ENCODE measurements at places on chromosomes 1 and 21. TPM values are rescaled to one million over a fixed set of nuclear protein-coding genes. Genes with fewer than 3 reads are reported as not detected.

DNA sequence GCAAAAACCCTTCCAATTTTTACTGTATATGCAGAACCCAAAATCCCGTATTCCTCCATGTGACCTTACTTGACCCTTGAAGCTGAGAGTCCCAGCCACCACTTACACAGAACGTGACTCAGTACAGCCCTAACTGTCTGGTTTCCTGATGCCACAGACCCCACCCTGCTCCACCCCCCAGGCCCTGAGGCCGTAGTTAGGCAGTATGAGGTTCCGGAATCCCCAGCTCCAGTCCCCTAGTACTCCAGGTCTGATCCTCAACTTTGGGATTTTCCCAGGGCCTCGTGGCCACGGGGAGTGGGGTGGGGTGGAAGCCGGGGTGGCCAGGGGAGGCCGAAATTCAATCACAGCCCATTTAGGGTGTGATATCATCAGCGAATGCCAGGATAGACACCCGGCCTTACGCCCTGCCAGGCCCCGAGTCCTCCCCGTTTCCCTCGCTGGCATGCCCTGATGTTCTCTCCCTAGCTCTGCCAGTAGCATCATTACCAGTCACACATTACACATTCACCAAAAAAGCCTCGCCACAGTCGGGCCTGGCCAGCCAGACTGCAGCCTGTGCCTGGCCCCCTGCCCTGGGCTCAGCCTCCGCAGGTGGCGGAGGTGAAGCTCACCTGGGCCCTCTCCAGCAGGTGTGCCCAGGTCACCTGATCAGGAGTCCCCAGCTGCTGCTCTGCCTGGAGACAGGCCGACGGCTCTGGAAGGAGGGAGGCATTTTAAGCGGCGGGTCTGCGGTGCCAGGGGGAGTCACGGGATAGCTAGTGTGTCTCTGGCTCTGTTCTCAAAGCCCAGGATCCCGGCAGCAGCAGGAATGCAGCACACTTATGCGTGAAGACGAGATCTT, 70.8 kb downstream of the SCCPDH start:
- DNase-seq: no peak

DNA sequence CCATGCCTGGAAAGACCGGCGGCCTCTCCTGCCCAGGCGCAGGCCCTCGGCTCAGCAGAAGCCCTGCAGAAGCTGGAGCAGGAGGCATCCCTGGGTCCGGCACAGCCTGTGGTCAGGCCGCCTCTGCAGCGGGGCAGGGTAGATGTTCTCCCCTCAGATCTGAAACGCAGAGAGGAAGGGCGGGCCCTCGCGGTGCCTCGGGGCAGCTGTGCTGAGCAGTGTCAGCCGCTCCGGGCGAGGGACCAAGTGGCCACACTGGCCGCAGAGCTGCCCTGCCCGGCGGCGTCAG, 175.3 kb upstream of the ARHGEF16 start:
- DNase-seq: no peak

DNA sequence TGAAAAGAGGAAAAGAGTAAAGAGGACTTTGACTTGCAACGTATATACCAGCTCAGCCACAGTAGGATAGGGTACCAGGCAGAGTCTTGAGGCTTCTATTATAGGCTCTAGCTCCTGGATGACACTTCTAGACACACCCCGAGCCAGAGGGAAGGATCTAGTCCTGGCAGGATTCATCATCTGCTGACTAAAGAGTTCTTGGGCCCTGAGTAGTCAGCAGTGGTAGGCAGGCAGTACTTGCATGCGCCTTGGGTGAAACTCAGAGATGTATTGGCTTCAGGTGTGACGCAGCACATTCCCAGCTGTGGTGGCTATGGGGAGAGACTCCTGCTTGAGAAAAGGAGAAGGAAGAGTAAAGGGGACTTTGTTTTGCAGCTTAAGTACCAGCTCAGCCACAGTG, 162.3 kb upstream of the APP start:
- no peak for DNase-seq

DNA sequence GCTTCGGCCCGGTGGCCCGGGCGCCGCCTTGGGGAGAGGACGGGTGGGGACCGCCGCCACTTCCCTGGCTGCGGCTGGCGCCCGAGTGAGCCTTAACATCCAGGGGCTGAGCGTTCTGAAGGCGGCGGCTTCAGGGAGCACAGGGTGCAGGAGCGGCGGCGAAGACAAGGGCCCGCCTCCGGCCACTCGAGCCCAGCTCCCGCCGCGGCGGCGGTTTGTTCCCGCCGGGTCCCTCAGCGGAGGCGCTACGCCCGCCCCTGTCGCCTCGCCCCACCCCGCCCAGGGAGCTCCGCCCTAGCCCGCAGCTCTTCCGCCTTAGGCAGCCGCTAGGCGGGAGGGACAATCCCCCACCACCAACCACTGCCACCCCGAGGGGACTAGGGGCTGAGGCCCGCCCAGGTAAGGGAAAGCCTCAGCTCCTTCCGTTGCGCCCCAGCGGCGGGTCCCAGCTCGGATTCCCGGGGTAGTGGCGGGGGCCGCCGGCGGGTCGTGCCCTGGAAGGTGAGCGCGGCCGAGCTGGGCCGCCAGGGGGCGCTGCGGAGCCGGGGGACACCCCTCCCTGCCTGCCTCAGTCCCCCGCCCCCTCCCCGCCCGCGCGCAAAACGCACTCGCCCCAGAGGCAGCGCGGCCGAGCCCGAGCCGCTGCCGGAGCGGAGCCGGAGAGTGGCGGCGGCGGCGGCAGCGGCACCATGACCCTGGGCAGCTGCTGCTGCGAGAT, at the start of gene FOXD2:
Gene FOXD2 (plus strand): TSS at position 598 of the 718 bp plus-strand sequence. CDS start 92 bp downstream, at position 690.
- DNase-seq: peak; percentile 83

DNA sequence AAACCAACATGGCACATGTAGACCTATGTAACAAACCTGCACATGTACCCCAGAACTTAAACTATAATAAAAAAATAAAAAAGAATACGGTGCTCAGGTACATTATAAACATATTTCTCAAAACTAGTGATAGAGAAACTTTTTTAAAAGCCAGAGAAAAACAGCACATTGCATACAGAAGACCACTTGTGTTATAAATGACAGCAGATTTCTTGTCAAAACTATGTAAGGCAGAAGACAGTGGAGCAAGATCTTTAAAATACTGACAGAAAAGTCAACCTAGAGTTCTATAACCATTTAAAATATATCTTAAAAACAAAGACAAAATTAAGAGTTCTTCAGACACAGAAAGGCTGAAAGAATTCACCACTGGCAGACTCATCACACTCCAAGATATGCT, 144.7 kb downstream of the NEGR1 start:
- no peak for DNase-seq

DNA sequence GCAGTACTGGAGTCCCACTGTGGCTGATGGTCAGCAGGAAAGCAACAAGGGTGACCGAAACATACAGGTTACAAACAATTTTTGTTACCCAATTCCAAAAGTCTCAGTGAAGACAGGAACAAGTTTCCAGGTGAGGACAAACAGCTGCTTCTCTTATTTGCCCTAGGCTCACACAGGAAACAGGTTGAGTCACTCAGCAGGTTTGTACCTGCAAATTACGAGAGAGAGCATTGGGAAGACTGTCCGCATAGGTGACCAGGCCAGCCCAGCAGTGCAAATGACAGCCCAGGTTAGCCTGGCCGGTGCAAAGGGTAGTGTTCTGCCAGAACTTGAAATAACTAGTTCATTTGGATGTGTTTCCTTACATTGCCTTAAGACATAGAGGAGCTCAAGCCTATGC, 40.0 kb upstream of the DSCAM start:
- no peak for DNase-seq

DNA sequence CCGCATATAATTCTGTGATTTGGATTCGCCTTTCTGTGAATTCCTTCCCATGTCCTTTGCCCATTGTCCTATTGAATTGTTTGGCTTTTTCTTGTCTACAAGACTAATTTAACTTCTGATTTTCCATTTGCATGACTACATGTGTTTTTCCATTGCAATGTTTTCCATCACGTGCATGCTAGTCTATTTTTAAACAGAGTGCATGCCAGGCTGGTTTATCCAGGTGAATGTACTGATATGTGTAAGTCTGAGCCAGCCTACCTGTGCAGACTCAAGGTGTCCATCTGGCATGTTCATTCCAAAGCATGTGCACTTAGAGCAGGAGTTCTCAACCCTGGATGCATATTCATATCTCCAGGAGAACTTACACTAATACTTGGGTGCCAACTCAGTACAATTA, 59.7 kb downstream of the INAVA start:
- DNase-seq: no peak

- peak; percentile 51 for DNase-seq
Measured at GRCh38 chr1:8818325-8818775, 910 bp upstream of the RERE start.

DNA sequence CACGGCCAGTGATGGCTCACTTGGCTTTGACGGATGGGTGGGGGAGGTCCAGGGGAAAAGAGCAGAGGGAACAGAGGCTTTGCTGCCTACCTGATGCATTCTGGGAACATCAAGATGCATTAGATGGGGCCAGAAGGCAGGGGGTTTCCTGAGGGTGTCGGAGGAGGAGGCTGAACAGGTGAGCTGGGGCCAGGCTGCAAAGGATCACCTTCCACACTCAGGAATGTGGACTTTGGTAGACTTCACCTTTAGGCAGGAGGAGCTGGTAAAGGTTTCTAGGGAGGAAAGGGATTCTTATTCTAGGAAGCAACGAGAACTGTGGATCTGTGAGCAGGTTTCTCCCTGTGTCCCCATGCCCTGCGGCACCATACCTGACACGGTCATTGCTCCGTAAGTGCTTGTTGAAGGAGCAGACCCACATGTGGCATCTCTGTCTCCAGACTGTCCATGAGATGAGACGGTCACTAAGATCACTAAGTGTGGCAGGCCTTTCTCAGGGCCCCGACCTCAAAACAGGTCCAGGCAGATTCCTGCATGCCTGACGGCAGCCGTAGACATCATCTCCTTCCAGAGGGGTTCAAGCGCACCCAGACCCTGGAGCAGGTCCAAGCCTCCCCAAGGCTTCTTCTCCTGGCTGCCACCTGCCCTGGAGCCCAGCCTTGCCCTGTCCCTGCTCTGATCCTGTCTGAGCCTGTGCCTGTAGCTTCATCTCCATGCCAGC, 89.1 kb upstream of the SLC25A33 start:
- DNase-seq: no peak

GRCh38 chr1:153616917-153617311, 789 bp upstream of the S100A14 start:
- DNase-seq: no peak

DNA sequence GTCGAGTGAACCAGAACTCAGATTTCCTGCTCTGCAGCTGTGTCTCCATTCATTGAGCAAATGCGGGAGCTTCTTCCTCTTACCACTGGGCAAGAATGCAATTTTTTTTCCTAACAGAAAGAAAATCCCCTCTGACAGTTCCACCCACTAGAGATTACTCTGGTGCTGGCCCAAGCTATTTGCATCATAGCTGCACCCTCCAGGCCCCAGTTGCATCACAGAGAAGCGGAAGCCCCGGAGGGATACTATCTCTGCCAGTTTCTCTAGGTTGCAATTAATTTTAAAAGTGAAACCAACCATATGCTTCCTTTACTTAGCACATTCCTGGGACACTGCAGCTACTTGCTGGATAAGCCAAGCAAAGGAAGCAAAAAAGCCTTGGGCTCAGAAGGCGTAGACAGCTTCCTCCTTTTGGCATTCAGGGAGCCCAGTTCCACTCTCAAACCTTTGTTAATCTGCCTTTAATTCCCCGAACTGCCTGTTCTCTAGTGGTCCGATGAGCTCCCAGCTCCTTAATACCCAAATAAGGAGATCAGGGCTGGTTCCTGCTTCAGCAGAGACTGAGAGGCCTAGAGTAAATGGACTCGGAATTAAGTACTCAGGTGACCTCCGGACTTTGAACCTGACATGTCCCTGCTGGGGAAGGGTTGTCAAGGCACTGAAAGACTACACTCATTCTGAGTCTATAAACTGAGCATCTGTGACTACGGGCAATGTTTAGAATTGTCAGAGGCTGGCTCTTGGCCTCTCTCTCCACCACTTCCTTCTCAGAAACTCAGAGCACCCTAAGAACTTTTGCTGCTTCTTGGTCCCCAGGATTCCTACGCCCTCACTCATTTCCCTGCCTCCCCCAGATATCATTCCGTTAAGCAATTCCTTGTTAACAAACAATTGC, 72.5 kb upstream of the TNFSF18 start:
- DNase-seq: peak; percentile 48

GRCh38 chr1:31783846-31784245, 19.7 kb upstream of the ADGRB2 start:
- no peak for DNase-seq

- DNase-seq: no peak
Measured at GRCh38 chr1:172108161-172108893, 267.0 kb downstream of the DNM3 start.

DNA sequence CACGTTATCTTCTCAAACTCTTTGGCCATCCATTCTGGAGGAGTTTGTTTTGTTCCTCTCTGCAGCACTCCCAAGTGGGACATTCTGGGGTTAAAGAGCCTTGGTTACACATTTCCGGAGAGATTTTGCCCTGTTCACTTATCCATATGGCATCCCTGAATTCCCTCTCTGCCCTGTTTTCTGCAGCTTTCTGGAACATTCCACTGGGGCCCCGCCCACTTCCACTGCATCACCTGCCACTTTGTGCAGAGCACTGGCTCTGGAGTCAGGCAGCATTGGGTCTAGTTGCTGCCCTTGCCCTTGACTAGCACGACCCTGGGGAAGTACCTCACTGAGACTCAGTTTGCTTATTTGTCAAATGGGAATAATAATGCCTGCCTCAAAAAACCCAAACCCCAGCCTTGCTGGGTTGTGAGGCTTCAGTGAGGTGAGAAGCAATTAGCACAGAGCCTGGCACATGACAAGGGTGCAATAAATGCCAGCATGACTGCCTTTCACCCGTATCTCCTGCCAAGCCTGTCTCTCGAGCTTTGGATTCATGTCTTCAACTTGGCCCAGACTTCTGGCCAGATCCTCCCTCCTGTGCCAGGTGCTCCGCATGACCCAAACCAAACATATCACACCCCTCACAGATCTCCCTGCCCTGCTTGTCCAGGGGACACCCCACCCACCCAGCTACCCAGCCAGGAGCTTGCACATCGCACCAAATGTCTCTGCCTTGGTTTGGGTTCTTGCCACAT, 38.3 kb downstream of the IL6R start:
- DNase-seq: no peak

GRCh38 chr1:169527001-169527400, 41.3 kb upstream of the SLC19A2 start:
- DNase-seq: no peak

DNA sequence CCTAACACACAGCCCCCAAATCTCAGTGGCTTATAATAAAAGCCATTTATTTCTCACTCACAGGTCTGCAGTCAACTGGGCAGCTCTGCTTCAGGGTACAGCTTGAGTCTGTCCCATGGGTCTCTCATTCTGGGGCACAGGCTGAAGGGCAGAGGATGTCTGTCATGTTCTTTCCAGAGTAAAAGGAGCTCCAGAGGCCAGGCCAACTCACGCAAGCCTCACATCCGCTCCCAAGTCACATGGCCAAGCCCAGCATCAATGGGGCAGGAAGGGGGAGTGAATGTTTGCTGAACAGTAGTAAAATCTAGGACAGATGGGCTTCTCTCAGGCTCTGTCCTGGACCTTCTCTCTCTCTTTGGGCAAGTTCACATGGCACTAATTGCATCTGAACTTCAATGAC, 7.1 kb upstream of the SSBP3 start:
- DNase-seq: peak; percentile 68

- no peak for DNase-seq
Measured at GRCh38 chr1:157978586-157979403, 14.7 kb upstream of the KIRREL1 start.

The PAQR6 gene
- total RNA-seq: 0.99 TPM

The LRRC3 gene
- 2.5 TPM for total RNA-seq

The GPA33 gene
- 1.0 TPM for total RNA-seq

The KRTAP19-1 gene
- total RNA-seq: not detected

The TCP10L gene
- 1.7 TPM for total RNA-seq

The BARHL2 gene
- total RNA-seq: not detected

The POGK gene
- total RNA-seq: 12.4 TPM

The CASQ1 gene
- 46.9 TPM for total RNA-seq

The GSTM1 gene
- not detected for total RNA-seq

The AHCTF1 gene
- 16.8 TPM for total RNA-seq

Data from heart right ventricle (tissue), 16 donors.